ENCODE measurements at places on chromosomes 7 and 10.

GRCh38 chr7:136023134-136023869, 46.1 kb upstream of the MTPN start:
- DNase-seq: no peak

GRCh38 chr7:66415659-66416265, 210.6 kb downstream of the TPST1 start:
- no peak for DNase-seq

- DNase-seq: no peak
These were observed 522.1 kb upstream of the GHITM start for GRCh38 chr10:83617172-83617571.

GRCh38 chr10:132425029-132425756, 28.2 kb downstream of the PWWP2B start:
- DNase-seq: no peak

- DNase-seq: no peak
These were observed 251.6 kb downstream of the GATA3 start for GRCh38 chr10:8305876-8306652.

DNA sequence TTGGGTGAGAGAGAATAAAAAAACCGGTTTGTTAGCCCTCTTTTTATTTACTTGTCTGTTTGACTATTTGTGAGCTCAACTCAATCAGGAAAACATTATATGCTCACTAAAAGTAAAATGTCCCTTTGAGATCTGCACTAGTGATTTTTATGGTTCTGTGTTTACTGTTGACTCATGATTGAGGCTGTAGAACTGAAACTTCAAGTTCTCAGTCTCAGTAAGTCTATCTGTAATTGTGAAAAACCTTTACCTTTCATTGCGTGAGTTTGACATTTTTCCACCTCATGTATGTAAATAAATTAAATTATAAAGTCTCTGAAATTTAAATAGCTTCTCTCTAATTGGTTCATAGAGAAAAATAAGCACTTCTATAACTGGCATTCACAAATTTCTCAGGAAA, 17.0 kb upstream of the CASD1 start:
- no peak for DNase-seq

GRCh38 chr7:127654404-127655394, 2.7 kb downstream of the SND1 start:
- no peak for DNase-seq

DNA sequence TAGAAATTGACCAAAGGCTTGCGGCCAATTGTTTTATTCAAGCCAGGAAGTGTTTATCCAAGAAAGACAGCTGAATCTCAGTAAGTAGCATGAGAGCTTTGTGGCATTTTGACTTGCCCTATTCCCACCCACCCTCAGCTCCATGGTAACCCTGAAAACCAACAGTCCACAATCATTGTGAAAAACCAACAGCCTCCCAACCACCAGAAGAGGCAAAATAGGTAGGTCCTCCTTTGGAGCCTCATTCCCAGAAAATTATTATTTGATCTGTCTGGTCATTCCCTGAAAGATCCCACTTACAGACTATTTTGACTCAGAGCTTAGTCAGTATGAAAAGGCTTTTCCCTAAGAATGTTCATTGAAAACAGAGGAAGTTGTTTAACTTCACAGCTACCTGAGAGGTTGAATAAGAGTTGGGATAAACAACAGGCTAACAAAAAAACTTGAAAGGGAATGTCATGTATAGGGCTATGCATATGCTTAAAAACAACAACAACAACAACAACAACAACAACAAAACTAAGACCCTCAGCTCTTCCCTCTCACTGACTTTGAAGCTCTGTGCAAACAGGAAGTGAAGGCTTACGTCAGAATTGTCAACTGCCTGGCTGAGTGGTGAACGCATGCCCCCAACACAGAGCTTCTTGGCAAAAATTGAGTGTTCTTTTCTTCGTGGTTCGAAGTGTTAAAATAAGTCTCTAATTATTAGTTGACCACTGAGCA, 11.2 kb downstream of the KPNA7 start:
- no peak for DNase-seq

GRCh38 chr10:84539216-84539615, 210.8 kb downstream of the CCSER2 start:
- DNase-seq: no peak

- no peak for DNase-seq
These were observed 969.7 kb downstream of the GATA3 start for GRCh38 chr10:9024210-9024609.

- no peak for DNase-seq
These were observed 781 bp downstream of the ZNF727 start for GRCh38 chr7:64046041-64046389.

DNA sequence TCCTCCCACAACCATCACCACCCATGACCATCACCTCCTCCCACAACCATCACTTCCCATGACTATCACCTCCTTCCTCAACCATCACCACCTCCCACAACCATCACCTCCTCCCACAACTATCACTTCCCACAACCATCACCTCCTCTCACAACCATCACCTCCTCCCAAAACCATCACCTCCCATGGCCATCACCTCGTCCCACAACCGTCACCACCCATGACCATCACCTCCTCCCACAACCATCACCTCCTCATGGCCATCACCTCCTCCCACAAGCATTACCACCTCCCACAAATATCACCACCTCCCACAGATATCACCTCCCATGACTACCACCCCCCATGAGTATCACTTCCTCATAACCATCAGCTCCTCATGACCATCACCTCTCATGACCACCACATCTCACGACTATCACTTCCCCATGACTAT, 52.2 kb downstream of the PDGFA start:
- DNase-seq: no peak

GRCh38 chr7:64839910-64840309, 45.7 kb downstream of the ZNF138 start:
- DNase-seq: no peak

DNA sequence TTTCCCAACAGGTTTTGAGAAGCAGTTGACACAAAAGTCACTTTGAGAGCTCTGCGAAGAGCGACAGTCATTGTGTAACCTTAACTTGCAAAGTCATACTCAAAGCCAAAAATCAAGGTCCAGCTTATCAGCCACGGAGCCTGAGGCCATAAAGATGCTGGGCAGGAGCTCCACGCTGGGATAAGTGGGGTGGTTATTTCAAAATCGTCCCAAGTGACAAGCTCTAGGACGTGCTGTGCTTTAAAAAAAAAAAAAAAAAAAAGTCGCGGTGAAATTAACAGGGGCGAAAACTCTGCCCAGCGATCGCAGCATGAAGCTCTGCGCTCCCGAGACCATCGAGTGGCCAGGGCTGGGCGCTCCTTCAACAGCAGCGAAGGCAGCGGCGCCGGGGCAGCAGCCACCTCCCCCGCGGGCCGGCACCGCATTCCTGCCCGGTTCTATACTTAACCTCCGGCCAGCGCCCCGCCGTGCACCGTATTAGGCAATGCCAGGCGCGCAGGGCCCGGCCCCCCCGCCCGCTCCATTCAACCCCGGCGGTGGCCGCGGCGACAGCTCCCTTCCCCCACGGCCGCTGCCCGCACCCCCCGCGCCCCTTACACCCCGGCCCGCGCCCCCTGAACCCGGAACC, 657 bp downstream of the HACD1 start:
- no peak for DNase-seq

GRCh38 chr10:79358811-79359210, 11.5 kb downstream of the PPIF start:
- no peak for DNase-seq

DNA sequence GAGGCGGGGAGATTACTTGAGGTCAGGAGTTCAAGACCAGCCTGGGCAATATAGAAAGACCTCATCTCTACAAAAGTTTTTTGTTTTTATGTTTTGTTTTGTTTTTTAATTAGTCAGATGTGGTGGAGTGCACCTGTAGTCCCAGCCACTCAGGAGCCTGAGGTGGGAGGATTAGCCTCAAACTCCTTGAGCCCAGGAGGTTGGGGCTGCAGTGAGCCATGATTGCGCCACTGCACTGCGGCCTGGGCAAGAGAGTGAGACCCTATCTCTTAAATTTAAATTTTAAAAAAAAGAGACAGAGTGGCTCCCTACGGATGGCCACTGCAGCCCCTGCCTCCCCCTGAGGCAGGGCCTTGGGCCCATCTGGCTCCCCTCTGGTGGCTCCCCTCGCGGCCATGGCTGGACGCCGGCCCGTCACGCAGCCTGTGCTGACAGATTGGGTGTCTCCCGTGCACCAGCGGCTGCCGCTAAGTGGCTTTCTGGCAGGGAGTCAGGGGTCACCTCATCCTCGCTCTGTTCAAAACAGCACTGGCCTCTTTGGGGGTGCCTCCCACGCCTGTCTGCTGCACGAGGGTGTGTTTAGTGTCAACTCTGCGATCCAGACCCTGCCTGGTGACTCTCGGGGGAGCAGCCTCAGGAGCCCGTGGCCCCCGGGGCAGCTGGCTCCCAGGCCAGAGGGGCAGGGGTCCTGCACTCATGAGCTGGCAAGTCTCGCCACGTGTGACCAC, 44.4 kb upstream of the ELN start:
- DNase-seq: no peak

Measured in memory B cell (primary cell).